ENCODE measurements at places on chromosomes 5 and 9.

DNA sequence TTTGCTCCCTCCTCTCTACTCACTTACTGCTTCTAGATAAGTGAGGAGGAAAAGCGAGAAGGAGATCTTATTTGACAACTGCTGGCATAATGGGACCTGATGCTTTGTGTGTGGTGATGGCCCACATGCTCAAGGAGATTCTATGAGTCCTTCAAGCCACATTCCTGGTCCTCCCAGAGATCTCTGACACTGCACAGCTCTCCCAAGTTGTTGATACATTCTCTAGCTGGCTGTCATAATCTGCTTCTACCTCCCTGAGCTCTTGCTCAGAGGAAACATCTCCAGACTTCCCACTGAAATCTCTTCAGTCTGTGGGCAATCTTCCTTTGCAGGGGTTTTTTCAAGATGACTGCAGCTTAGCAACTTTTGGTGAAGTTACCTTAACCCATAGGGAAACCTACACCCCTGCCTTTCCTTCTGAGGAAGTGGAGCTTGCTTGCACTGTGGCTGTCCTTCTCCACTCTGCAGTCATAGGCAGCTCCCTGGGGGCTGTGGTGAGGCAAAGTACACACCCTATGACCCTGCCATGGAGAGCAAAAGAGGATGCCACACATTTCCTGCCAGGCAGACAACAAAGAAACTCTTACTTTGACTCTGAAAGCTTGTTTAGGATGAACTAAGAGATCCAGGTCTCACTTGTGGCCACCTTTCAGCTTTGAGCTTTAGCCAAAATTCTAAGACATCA is 163.8 kb downstream of the TMEM38B start:
- no peak overlapping the region for H3K4me3 ChIP-seq
- H3K36me3 ChIP-seq: peaks cover 2% of the 10 kb centered on the region
- H3K27me3 ChIP-seq: peaks cover 29% of the 10 kb centered on the region
- no peak for DNase-seq

DNA sequence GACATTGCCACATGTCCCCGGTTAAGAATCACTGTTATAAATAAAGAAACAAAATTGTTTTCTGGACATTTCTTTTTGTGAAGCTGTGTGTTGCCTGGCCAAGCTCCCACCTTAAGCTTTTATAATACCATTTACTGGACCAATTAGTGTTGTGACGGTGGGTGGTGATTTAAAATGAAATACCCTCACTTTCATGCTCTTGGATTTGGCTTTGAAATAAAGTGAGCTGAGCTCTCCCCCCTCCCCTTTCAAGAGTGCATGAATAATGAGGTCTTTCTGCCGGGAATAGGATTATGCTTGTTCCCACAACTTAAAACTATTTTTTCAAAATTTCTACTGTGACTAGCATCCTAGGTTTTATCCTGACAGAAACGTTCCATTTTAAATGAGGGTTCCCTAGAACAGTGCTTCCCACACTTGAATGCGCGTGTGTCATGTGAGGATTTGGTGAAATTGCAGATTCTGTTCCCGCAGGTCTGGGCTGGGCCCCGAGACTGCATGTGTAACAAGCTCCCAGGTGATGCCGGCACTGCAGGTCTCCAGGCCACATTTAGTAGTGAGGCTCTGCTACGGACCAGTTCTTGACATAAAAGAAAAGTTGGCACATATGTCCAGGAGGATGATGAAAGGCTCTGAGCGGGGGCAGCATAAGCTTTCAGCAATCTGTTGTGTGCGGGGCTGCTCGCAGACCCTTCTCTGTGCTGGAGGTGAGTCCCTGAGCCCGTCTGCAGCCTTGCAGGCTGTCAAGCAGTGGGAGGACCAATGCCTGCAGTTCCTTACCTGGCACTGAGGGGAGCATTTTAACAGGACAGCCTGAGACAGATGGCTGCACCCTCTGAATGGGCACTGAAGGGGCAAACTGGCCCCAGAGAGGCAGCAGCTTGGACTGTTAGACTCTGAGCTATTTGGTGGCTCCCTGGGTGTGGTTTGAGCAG is 24.4 kb downstream of the IQGAP2 start:
- H3K27me3 ChIP-seq: no peaks in the 10 kb centered on the region
- peak overlapping the region; percentile 73 for H3K27ac ChIP-seq
- no peak for DNase-seq
- peaks cover 7% of the 10 kb centered on the region for H3K36me3 ChIP-seq
- no peak overlapping the region for H3K4me3 ChIP-seq

- H3K4me1 ChIP-seq: no peaks in the 10 kb centered on the region
- no peak overlapping the region for H3K4me3 ChIP-seq
- no peak for DNase-seq
- H3K27me3 ChIP-seq: no peaks in the 10 kb centered on the region
- H3K36me3 ChIP-seq: no peaks in the 10 kb centered on the region
Observed at GRCh38 chr5:93188876-93189485, 392.0 kb downstream of the NR2F1-AS1 start.

GRCh38 chr5:42547141-42547540 is 123.9 kb downstream of the GHR start:
- no peaks in the 10 kb centered on the region for H3K36me3 ChIP-seq
- H3K4me3 ChIP-seq: no peak overlapping the region
- H3K27me3 ChIP-seq: no peaks in the 10 kb centered on the region
- no peaks in the 10 kb centered on the region for H3K4me1 ChIP-seq

- H3K36me3 ChIP-seq: no peaks in the 10 kb centered on the region
- no peaks in the 10 kb centered on the region for H3K4me1 ChIP-seq
- H3K27me3 ChIP-seq: peaks cover 56% of the 10 kb centered on the region
- H3K27ac ChIP-seq: no peak overlapping the region
- H3K4me3 ChIP-seq: no peak overlapping the region
- DNase-seq: no peak
Observed at GRCh38 chr5:38595132-38595745, 38.8 kb upstream of the LIFR start.

GRCh38 chr5:142568283-142568995 is 117.5 kb downstream of the FGF1 start:
- no peaks in the 10 kb centered on the region for H3K36me3 ChIP-seq
- peaks cover 8% of the 10 kb centered on the region for H3K27me3 ChIP-seq
- no peak overlapping the region for H3K4me3 ChIP-seq
- no peak overlapping the region for H3K27ac ChIP-seq
- DNase-seq: no peak

DNA sequence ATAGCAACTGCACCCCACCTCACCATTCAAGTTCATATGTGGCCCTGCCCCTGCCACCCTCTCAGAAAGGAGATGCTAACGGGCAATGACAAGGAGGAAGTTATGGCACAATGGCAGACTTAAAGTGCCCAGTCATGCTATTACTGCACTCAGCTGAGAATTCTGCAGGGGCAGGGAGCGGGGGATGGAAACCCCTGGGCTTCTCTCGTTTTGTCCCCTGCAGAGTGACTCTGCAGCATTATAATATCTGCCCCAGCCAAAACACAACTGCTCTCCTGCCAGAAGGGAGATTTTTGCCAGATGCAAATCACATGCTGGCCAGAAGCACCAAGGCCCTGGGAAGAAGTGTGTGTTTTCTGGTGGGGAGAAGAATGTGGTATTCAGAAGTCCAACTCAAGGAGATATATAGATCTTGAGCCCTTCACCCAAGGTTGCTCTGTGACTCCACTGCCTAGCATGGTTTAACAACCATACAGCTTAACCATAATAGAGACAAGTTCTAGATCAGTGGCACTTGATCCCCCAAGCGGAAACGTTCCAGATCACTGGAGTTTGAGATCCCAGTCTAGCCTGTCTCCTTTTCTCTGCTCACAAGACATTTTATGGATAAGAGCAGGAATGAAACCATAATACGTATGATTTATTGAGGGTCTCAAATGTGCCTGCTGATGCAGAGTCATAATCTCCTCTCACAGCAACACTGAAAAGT is 207.0 kb upstream of the MAP3K1 start:
- peaks cover 8% of the 10 kb centered on the region for H3K27me3 ChIP-seq
- no peak for DNase-seq
- no peak overlapping the region for H3K4me3 ChIP-seq
- H3K4me1 ChIP-seq: peaks cover 10% of the 10 kb centered on the region
- H3K27ac ChIP-seq: no peak overlapping the region
- no peaks in the 10 kb centered on the region for H3K36me3 ChIP-seq

- H3K4me1 ChIP-seq: no peaks in the 10 kb centered on the region
- H3K27me3 ChIP-seq: peaks cover 83% of the 10 kb centered on the region
- no peaks in the 10 kb centered on the region for H3K36me3 ChIP-seq
Observed at GRCh38 chr9:93786204-93786603, 169.0 kb downstream of the BARX1 start.

GRCh38 chr9:114259798-114260523 is 62.9 kb upstream of the ORM1 start:
- H3K27me3 ChIP-seq: peaks cover 13% of the 10 kb centered on the region
- H3K4me3 ChIP-seq: no peak overlapping the region
- no peak overlapping the region for H3K27ac ChIP-seq
- no peak for DNase-seq

DNA sequence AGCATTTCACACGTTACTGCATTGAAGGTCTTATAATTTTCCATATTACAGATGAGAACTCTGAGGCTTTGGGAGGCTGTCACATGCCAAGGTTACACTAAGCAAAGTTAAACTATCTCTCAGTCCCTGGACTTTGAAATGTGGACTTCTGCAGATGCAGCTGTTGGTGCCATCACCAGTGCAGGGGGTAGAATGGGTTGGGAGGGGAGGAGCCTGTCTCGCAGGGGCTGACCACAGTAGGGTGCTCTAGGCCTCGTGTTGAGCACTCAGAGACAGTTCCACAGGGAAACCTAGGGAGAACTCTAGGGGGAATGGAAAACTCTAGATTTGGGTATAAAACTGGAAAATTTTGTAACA is 220.9 kb downstream of the MAPKAP1 start:
- peaks cover 17% of the 10 kb centered on the region for H3K36me3 ChIP-seq
- H3K27ac ChIP-seq: no peak overlapping the region
- H3K4me1 ChIP-seq: peaks cover 12% of the 10 kb centered on the region
- no peaks in the 10 kb centered on the region for H3K27me3 ChIP-seq
- no peak overlapping the region for H3K4me3 ChIP-seq

GRCh38 chr5:437281-437771 is 5.7 kb upstream of the EXOC3 start:
- no peak overlapping the region for H3K27ac ChIP-seq
- no peak for DNase-seq
- H3K4me1 ChIP-seq: peaks cover 1% of the 10 kb centered on the region
- H3K4me3 ChIP-seq: no peak overlapping the region

- DNase-seq: no peak
- no peaks in the 10 kb centered on the region for H3K27me3 ChIP-seq
- no peaks in the 10 kb centered on the region for H3K36me3 ChIP-seq
Observed at GRCh38 chr5:87190687-87191086, 77.0 kb upstream of the RASA1 start.

DNA sequence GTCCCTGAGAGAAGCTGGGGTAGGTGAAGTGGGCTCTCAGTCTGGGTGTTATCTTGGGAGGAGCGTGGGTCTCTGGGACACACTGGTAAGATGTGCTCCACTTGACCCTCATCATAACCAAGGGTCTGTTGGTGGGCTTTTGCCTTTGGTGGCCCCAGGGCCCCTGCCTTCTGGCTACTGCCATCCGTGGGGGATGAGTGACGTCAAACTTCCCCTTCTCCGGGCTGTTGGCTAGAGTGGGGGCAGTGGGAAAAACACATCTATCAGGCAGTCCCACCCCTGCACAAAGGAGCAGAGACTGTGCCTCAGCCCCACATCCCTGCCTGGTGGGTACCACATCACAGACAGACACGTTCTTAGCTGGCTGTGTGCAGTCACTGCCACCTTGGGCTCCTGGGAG is 35.1 kb downstream of the GADD45G start:
- DNase-seq: no peak
- H3K27ac ChIP-seq: no peak overlapping the region
- H3K4me1 ChIP-seq: no peaks in the 10 kb centered on the region
- no peaks in the 10 kb centered on the region for H3K36me3 ChIP-seq
- no peak overlapping the region for H3K4me3 ChIP-seq
- H3K27me3 ChIP-seq: peaks cover 20% of the 10 kb centered on the region

- peaks cover 9% of the 10 kb centered on the region for H3K4me1 ChIP-seq
- no peak overlapping the region for H3K27ac ChIP-seq
- H3K4me3 ChIP-seq: no peak overlapping the region
- no peak for DNase-seq
Observed at GRCh38 chr5:851076-851475, 290 bp upstream of the ZDHHC11 start.

DNA sequence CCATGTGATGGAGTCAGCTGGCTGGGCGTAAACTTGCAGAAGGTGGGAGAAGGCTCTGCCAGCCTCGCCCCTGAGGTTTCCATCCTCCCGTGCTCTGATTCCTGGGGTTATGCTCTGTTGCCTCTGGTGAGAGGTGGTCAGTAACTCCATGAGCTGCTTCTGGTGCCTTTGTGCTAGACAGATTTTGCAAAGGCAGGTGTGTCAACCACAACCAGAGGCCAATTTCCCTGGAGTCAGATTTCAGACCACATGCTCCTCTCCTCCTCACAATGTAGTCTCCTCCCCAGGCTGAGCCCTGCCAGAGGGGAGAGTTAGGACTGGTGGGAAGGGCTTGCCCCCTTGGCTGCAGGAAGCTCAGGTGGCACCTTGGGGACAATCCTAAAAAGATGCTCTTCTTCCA is 38.8 kb upstream of the TENT4A start:
- H3K4me1 ChIP-seq: no peaks in the 10 kb centered on the region
- H3K4me3 ChIP-seq: no peak overlapping the region
- no peaks in the 10 kb centered on the region for H3K27me3 ChIP-seq

DNA sequence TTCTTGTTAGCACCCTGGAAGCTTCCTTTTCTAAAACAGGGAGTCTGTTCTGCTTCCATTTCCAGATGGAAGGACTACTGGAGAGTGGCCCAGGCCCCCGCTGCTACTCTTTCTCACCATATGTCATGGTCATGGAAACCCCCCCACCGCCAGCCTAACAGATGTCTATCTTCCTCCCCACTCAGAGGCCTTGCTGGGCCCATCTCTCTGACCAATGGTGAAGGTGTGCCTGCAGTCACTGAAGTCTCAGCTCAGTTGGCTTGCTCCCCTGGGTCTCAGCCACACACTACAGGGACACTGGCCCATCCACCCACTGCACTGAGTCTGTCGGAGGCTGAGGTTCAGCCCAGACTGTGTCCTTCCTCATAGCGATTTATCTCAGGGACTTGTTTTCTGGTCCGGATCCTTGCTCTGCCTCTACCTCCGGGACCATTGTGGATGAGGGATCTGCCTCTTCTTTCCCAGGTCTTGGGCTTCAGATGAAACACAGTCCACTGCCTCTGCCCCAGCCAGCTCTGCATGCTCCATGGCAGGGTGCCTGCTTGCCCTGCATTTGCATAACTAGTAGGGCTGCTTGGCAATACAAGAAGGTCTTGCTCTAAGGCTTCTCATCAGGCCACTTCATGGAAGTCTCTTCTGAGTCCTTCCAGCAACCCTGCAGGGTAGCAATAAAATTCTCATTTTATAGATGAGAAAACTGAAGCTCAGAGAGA is 30.8 kb downstream of the GALNT12 start:
- no peak overlapping the region for H3K4me3 ChIP-seq
- no peak for DNase-seq
- peaks cover 3% of the 10 kb centered on the region for H3K36me3 ChIP-seq
- no peak overlapping the region for H3K27ac ChIP-seq

DNA sequence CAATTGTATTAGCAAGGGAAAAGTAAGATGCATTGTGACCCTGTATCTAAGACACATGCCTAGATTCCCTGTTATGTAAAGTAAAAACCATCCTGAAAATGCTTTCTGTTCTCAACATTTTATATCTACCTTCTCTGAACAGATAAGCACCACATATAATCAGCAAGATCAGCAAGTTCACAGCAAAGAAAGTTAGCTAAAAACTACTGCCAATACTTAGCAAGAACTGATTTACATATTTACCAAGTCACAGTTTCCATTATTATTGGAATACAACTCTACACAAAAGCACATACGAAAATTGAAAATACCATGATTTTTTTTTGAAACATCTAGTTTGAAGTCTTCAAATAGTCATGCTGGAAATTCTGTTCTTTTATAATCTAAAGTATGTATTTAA is 1118.1 kb downstream of the TAF11L14 start:
- no peak for DNase-seq
- no peak overlapping the region for H3K4me3 ChIP-seq
- no peaks in the 10 kb centered on the region for H3K36me3 ChIP-seq
- peaks cover 3% of the 10 kb centered on the region for H3K4me1 ChIP-seq
- no peaks in the 10 kb centered on the region for H3K27me3 ChIP-seq
- no peak overlapping the region for H3K27ac ChIP-seq

All from central memory CD8-positive, alpha-beta T cell (primary cell).